HuH-7.5 (cell line): ENCODE measurements at places on chromosomes 11 and 22.

- no peak for DNase-seq
Measured at GRCh38 chr11:118216621-118217481, 8.0 kb downstream of the JAML start.

DNA sequence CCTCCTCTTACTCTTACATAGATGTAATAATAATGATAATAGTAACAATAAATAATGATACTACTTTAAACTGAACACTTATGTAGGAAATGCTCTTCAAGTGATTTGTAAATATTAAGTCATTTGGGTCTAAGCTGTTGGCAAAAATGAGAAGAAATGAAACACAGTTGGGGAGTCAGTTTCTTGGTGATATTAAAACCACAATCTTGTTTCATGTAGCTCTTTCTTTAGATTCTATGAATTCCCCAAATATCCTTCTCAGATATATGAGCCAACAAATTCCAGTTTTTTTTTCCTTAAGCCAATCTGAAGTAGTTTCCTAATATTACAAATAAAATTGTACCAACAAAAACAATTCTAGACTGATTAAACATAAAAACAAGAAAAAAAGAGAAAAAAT is 1115.6 kb upstream of the CNTN5 start:
- DNase-seq: no peak

DNA sequence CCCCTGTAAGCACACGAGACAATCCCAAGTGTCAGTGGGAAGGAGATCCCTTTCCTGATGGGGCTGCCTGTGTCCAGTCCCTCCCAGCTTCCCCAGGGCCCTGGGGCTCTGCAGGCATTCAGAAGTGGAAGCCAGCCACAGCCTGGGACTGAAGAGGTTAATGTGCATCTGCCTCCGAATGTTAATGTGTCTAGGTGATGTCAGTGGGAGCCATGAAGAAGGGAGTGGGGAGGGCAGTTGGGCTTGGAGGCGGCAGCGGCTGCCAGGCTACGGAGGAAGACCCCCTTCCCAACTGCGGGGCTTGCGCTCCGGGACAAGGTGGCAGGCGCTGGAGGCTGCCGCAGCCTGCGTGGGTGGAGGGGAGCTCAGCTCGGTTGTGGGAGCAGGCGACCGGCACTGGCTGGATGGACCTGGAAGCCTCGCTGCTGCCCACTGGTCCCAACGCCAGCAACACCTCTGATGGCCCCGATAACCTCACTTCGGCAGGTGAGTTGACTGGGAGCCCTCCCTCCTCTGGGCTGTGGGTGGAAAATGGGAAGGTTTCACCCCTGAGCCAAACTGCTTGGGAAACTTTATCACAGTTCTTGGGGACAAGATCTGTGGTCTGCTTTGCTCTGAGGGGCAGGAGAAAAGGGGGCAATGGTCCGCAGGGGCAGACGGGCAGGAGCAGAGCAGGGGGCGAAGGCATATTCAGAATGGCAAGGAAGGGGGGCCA is at the start of gene MCHR1:
Gene MCHR1, plus strand, starts transcription at position 236 of the 715 bp plus-strand sequence. Its CDS starts 169 bp downstream, at position 405.
- no peak for DNase-seq

DNA sequence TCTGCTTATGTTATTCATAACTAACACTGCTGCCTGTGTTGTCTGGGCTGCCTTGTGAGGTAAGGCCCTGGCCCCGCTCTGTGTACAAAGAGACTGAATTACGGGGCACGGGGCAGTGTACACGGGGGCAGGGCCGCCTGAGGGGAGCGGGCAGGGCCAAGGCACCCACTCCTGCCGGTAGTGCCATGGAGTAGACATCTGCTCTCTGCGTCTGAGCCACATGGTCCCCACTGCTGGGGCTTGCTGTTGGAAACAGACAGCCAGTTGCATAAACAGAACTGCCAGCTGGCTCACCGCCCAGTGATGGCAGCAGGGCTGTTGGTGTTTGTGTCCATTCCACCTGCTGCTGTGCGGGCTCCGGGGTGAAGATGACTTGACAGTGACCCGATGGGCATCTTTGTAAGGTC is 19.8 kb downstream of the FAM118A start:
- no peak for DNase-seq

- no peak for DNase-seq
Measured at GRCh38 chr11:67154726-67155125, 35.7 kb downstream of the KDM2A start.

- no peak for DNase-seq
Measured at GRCh38 chr11:133012803-133013202, 519.5 kb downstream of the OPCML start.

DNA sequence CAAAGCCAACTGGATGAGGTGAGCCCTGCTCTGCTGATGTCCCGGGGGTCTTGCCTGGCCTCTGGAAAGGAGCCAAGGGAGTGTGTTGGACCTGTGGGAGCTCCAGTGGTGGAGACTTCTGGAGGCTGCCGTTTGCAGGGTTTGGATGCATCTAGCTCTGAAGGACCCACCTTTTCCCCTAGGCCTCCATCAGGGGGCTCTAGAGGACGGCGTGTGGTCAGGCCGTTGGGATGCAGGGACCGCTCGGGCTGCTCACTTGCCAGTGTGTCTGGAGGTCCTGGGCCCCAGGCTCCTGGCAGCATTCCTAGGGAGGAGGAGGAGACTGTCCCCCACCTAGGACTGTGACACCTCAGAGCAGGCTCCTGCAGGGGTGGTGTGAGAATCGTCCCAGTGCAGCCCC is 58.3 kb downstream of the PRDM11 start:
- DNase-seq: no peak

DNA sequence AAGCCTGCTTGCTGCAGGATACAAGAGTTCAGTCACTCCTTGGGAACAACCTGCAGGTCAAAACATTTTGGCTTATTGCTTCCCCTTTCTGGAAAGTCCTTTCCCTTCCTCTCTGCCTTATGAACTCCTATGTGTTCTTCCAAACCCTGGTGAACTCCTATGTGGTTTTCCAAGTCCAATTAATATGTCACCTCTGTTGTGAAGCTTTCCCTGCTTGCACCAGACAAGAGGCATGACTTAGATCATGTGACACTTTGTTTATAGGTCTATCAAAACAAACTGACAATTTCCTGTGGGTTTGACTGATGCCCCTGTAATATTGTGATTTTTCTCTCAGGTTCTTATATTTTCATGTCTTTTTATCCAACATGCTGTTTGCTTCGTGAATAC is 64.2 kb downstream of the ENDOD1 start:
- DNase-seq: no peak

GRCh38 chr11:32006799-32007388 is 84.0 kb upstream of the RCN1 start:
- DNase-seq: peak; percentile 34

GRCh38 chr11:1644601-1645356 is 15.2 kb downstream of the KRTAP5-5 start:
- DNase-seq: no peak

- no peak for DNase-seq
Measured at GRCh38 chr11:7473717-7474116, 11.6 kb upstream of the OLFML1 start.

GRCh38 chr22:48256041-48256739 is 1493.7 kb downstream of the TBC1D22A start:
- no peak for DNase-seq

- no peak for DNase-seq
Measured at GRCh38 chr11:64097468-64098317, 62.0 kb downstream of the FLRT1 start.
